ENCODE measurements at places on chromosomes 5 and 9.

GRCh38 chr9:132003319-132003704 is 76.4 kb downstream of the MED27 start:
- DNase-seq: no peak

- peak; percentile 53 for DNase-seq
These were observed 66.9 kb downstream of the CTSL start for GRCh38 chr9:87792831-87793288.

DNA sequence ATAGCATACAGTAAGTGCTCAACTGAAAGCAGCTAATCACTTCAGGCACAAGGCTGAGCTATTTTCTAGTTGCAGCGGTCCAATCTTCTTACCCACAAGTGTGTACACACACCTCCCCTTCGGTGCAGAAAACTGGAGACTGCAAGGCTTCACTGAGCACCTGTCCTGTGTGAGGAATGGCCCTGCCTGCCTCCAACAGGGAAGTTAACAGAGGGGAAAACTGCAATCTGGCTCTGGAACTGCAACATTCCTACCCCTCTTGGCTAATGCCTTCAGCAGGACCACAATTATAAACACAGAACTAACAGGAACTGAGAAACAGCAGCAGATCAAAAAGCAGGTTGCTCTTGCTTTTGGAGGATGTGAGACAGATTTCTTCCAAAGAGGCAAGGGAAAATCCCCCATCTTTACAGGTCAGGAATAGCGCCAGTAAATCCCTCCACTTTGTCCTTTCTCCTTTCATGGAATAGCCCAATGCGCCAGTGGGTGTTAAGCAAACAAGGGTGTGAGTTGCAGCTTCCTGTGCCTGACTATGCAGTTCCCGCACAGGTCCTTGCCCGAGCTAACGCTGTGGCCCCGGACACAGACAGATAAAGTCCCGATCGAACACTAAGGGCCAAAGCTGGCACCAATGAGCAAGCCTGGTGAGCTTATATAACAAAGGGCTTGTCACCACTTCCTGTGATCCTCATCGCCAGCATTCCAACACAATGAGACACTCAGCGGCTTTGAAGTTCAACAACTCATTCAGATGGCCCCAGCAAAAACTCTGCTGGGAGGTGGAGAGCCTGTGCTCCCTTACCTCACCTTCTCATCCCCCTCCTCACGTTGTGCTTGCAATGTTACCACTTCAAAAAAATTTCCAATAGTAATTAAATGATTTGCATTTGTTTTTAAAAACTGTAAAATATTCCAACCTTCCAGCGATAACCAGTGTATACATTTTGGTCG is 21.5 kb downstream of the SHB start:
- DNase-seq: no peak

DNA sequence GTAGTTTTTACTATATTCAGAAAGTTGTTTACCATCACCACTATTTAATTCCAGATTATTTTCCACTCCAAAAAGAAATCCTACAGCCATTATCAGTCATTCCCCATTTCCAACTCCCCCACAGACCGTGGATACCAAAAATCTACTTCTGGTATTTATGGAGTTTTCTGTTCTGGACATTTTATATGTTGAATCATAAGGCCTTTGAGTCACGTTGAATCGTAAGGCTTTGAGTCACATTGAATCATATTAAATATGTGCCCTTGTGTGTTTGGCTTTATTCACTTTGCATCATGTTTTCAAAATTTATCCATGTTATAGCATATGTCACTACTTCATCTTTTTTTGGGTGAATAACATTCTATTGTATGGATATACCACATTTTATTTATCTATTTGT is 454.1 kb upstream of the NUDT12 start:
- DNase-seq: no peak

DNA sequence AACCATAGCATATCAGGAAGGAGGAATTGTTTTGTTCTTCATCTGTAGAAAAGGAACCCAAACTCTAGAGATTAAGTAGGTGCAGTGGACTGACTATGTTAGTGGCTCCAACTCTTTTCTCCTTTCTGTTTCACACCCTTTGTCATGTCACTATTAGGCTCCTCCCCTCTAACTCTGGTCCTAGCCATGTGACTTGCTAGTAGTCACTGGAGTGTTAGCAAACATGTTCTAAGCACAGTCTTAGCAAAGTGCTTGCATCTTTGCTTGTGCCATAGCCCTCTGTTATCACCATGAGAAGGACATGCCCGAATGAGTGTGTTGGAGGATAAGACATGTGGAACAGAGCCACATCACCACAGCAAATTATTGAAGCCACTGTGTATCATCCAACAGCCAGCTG is 55.4 kb upstream of the PPP3R2 start:
- DNase-seq: no peak

- no peak for DNase-seq
These were observed 16.1 kb downstream of the FBP1 start for GRCh38 chr9:94623253-94623652.

DNA sequence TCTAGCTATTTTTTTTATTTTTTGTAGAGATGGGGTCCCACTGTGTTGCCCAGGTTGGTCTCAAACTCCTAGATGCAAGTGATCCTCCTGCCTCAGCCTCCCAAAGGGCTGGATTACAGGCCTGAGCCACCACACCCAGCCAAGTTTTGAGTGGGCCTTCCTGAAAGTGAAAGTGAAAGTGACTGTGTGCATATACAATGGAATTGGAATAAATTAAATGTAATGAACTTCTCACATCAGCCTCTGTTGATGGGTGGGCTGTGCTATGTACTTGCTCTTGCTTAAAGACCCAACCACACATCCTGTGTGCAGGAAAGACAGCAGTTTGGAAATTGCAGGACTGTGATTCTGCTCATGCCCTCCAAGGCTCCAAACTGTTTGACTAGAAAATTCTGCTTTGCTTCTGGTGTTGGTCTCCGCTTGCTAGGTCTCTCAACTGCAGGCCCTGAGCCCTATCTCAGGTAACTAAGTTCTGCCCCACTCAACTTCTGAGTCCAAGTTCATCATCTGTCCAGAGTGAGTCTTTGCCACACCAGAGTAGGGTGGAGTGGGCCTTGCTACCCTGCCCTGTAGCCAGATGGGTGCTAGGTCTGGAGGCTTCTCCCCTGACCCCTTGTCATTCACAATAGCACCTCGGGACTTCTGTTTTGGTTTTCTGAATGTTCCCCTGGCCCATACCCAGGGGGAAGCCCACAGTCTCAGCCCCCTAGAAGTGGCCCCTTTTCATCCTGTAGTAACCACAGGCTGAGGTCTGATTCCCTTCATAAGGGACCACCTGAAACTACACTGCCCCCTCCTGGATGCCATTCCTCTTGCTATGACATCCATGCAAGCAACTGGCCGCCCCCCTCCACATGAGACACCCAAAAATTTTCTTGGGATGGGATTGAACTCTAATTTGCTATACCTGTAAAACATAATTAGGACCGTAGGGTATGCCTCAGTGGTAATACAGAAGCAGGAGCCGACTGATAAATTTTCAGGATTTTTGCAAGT is 36.5 kb upstream of the RAD23B start:
- no peak for DNase-seq

DNA sequence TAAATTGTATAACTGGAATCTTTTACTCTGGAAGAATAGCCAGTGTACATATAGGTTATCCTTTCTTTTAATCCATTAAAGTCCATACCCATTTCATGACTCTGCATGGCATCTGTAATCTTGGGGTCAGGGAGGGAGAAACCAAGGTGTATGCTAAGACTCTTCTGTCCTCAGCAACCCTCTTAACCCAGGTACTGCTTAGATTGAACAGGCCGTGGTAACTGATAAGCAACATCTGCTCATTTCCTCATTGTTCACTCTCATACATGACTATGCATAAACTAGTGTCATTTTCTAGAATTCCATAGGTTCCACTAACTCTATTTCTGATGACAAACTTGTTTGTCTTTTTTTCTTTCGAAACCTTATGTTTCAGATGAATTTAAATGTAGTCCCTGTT is 69.3 kb upstream of the IFNE start:
- DNase-seq: no peak

DNA sequence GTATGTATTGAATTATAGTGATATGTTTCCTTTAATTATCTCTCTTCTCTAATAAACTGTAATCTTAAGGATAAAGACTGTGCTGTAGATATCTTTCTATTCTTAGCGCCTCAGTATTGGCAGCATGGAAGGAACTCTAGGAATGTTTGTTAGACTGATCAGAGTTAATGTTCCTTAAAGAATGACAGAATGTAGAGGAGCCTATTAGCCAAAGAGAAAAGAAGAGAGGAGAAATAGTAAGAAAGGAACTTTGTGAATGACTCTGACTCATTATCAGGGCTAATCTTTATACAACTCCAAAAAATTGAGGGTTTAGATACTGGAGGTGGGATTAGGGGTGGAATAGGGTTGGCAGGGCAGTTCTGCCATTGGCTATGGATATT is 59.0 kb upstream of the NUDT12 start:
- DNase-seq: no peak

DNA sequence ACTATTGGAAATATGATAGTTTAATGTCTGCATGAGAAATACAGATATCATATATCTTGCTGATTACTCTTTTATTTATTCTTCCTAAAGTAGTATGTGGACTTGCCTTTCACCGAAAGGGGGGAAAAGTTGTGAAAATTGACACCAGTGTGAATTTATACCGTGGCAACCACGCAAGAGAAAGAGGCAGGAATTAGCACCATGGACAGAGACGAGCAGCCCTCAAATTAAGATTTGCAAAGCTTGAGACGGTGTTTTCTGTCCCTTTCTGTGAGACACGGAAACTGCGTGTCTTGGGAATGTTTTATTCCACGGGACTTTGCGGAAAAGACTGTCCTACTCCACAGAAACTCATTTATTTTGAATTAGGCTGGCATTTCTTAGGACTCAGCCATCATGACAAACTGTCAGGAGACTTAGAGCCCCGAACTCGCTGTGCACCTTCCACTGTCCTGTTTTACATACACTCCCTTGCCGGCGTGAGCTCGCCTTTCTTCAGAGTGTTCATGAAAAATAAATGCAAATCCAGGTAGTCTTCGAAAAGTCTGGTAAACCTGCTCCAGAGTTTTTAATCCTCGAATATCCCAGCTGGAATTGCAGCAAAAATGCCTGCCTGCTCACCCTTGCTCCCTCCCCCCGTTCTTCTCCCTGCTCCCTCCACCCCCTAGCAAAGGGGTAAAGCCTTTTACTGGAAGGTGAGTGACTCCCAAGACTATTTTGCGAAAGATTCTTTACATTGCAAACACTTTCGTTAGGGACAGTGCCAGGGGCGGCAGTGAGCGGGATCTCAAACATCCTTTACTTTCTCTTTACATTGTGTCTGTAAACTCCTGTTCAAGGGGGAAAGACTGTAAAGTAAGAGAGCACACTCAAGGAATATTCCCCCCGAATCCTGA is 3.8 kb upstream of the ELAVL2 start:
- DNase-seq: no peak

DNA sequence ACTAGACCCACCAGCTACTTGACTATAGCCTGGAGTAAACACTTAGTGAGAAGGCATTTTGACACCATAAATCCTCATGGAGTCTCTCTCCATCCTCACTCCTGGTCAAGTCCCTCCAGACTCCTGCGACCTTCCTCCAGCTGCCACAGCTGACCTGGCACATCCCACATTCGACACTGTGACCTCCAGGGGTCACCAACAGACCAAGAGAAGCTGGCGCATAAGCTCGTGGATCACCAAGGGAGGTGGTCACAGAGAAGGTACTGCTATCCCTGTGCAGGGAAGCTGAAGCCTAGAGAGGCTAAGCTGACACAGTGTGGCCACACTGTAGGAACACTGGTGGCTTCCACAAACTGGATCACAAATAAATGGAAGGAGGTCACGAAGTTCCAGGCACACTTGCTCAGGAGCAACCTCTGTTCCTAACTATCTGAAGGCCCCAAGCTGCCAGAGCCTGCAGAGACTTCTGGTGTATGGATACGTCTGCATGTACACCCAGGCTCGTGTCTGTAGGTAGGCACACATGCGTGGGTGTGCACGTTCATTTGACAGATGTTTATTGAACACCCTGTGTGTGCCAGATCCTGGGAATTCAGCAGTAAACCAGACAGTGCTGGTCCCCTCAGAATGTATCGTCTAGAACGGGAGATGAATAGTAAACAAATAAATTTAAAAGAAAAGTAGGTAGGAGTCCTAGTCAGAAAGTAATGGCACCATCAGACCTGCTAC is 104.4 kb downstream of the C5orf15 start:
- no peak for DNase-seq

- no peak for DNase-seq
These were observed 917.0 kb downstream of the CDH9 start for GRCh38 chr5:26121338-26121737.

- DNase-seq: no peak
These were observed 4.0 kb upstream of the CSF2 start for GRCh38 chr5:132069561-132069960.

DNA sequence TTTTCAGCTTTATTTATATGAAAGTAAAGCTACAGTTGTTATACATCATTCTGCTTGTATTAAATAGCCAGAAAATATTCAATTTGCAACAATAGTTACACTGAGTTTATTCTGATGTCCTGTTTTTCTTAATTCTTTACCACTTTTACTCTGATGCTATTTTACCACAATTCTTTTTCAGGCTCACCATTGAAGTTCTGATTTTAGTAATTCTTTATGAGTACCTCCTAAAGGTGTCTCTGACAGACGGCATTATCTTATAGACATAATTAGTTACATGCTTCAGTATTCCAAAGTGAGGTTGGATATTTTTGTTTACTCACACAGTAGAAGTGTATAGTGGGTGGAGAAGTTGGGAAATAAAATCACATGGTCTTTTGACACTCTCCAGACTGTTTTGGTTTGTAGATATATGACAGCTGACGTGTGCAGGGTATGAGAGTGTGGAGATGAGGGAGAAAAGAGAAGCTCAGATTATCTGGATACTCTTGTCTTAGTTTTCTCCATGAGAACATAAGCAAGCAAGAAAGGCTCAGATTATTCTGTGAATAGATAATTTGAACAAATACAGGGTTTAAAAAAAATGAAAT is 97.4 kb downstream of the FBXO4 start:
- no peak for DNase-seq

- DNase-seq: peak; percentile 17
These were observed 446 bp downstream of the FBXL17 start for GRCh38 chr5:108381350-108381953.

DNA sequence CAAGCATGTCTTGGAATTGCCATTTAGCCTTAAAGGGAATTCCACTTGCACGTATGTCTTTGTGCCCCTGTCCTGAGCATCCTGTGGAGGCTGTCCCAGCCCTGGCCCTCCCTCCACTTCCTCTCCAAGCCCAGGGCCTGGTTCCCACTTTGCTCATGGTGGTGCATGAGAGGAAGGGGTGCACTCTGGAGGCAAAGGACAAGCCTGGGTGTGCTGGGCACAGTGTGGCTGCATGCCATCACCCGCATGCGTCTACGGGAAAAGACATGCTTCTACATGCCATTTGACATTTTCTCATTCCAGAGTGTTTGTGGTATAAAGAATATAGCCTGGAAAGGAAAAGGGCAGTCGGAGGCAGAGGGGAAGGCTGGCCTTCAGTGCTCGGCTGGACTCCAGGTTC is 7.2 kb upstream of the IRX2 start:
- no peak for DNase-seq

- DNase-seq: no peak
These were observed 214.2 kb downstream of the NFIB start for GRCh38 chr9:14099737-14100136.

- no peak for DNase-seq
These were observed 76.3 kb downstream of the SCAI start for GRCh38 chr9:125066839-125067619.
